ENCODE measurements at places on chromosomes 16 and 17.

GRCh38 chr17:14068542-14069250, 608 bp upstream of the COX10 start:
- DNase-seq = no peak

GRCh38 chr17:11486868-11487310, 111.4 kb upstream of the DNAH9 start:
- no peak for DNase-seq

DNA sequence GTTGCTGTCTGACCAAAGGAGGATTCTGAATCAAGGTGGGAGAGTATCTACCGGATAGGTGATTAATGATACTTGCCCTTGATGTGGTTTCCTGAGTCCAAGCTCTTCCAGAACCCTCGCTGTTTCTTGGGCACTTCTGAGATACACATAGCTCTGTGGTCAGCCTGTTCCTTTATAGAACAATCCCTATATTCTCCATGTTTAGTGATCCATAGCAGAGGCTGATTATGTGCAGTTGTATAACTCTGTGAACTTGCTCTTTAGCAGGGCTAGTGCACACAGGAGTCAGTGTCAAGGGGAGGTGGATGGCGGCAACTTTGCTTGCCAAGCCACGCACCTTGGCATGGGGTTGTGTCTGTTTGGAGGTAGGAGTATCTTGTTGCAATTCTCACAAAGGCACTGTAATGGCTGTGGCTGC, 36.1 kb downstream of the ARL4D start:
- no peak for DNase-seq

DNA sequence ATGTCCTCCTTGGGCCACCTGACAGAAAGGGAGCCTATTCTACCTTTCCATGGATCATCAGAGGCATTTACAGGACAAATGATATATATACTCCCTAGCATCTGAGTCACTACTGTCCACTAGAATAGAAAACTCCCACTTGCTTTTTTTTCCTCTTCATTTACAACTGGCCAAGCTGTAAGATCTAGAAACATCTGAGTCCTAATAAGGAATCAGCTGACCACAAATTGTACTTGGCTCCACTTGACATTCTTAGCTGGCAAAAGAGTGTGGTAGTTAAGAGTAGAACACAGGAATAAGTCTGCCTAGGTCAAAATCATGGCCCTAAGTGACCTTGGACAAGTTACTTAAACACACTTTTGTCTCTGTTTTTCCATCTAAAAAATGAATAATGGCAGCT, 5.2 kb downstream of the RUSF1 start:
- DNase-seq = no peak

GRCh38 chr17:74923538-74924249, 379 bp upstream of the OTOP2 start:
- DNase-seq = peak; percentile 82

- DNase-seq = no peak
These were observed 10.4 kb downstream of the USB1 start for GRCh38 chr16:58011652-58012051.

DNA sequence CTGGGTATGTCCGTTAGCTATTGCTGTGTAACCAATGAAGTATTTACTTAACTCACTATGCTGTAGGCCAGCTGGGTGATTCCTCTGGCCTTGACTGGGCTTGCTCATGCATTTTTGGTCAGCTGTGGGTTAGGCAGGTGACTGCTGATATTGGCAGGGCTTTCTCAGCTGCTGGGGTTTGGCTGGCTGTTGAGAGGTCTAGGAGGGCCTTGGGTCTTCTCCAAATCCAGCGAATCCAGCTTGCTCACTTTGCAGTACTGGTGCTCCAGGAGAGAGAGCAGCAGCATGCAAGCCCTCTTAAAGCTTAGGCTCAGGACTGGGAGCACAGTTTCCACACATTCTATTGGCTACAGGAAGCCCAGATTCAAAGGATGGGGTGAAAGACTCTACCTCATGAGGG, 270.1 kb downstream of the PHKB start:
- DNase-seq = no peak

GRCh38 chr17:45320931-45321461, 4.2 kb upstream of the MAP3K14 start:
- no peak for DNase-seq

GRCh38 chr17:49327835-49328784, 33.9 kb downstream of the ZNF652 start:
- DNase-seq = no peak

DNA sequence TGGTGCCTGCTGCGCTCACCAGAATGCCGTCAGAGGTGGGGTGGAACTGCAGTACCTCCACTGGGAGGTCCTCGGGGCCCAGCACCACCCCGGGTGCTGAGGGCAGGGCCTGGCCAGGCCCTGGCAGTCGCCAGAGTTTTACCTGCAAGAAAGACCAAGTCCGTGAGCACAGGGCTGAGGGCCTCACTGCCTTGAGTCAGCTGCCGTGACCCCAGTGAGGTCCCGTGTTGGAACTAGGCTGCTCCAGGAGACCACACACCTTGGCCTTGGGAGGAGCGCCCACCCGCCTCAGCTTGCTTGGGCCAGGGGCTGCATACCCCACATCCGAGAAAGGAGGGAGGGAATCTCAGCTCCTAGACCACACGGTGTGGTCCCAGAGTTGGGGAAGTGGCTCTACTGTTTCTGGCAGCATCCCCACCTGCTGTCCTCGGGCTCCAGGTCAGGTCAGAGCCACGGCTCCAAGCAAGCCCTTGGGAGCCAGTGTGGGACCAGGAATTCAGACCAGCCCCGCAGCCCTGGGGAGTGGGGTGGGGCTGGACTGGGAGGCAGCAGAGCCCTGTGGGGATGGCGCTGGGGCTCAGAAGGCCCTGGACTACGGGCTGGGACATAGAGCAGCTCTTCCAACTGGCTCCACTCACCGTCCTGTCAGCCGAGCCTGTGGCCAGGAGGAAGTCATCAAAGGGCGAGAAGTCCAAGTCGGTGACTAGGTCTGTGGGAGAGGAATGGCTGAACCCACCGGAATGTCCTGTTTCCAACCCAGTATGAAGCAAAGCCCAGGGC, 8.7 kb downstream of the CORO7 start:
- DNase-seq = no peak

- DNase-seq = no peak
These were observed 238.9 kb upstream of the NLRP1 start for GRCh38 chr17:5823219-5823618.

DNA sequence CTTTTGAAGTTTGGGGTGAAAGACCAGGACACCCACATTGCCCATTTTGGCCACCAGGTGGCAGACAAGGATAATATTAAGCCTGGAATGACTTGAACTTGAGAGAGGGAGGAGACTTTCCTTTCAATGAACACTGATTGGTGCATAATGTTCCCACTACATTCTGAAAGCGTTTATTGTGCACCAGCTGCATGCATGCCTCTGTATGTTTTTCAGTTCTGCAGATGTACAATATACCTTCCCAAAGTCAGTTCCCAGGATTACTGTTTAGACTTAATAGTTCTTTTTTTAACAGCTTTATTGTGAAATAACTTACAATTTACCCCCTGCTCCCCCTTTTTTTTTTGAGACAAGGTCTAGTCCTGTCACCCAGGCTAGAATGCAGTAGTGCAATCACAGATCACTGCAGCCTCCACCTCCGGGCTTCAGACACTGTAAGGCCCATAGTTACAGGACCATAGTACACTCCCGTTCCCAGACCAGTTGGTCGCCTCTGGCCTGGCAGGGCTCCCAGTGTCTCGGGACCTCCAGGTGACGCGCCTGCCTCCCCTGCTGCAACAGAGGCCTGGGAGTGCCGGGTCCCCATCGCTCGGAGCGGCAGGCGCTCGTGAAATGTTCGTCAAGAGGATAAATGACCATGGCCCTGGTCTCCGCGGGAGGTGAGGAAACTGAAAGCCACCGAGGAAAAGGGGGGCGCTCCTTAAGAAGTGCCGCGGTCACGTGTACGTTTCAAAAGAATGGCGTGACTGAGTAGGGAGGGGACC, 12.2 kb downstream of the CES2 start:
- peak; percentile 80 for DNase-seq

GRCh38 chr16:27816561-27816960, 247.0 kb downstream of the GSG1L start:
- no peak for DNase-seq

- no peak for DNase-seq
These were observed 61.3 kb downstream of the C16orf95 start for GRCh38 chr16:87255866-87256265.

Data from endothelial cell (in vitro differentiated cells).